Kidney (tissue), 22 donors: ENCODE measurements at places on chromosomes 2 and 18.

DNA sequence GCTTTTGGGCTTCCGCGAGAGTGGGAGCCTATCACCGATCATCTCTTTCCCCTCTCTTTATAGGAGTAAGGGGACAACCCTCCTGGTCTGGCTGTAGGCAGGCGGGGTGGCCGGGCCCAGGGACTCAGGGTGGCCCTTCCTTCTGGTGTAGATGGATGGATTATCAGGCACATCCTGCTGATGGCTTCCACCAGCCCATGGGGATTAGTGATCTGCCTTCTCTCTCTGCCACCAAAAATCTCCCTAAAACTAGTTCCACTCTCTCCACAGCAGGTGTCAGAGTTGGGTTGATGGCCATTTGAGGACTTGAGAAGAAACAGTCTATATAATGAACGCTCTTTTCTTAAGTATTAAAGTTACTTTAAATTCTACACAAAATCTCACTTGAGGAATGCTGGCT is 37.4 kb downstream of the NCK2 start:
- DNase-seq = no peak

DNA sequence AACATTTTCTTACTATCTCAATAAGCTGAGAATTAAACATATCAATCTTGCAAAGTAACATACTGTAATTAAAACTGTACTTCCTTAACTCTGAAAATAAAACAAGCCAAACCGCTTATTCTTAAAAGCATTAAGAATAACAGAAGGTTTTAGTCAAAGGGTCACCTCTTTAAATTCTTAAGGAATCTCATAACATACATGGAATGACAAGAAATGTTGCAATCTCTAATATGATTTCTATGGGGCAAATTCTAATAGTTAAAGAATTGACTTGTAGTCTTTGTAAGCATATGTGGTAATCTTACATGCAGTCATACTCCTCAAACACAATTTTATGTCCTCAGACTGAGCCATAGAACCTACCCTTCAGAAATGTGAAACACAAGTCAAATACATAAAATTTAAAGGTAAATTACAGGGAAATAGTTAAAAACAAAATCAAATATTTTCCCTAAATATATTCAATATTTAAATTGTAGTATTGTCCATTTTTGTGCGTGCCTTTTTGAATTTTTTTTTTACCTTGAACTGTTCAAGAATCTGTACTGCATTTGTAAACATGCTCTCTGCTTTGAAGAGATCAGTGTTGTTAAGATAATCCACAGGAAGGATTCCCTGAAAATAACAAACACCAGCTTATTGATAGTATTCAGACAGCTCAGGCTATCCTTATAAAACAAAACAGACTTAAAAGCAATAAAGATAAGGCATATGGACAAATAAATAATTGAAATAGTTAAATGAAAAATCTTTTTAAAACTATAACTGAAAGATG is 48.2 kb downstream of the PIGN start:
- no peak for DNase-seq

DNA sequence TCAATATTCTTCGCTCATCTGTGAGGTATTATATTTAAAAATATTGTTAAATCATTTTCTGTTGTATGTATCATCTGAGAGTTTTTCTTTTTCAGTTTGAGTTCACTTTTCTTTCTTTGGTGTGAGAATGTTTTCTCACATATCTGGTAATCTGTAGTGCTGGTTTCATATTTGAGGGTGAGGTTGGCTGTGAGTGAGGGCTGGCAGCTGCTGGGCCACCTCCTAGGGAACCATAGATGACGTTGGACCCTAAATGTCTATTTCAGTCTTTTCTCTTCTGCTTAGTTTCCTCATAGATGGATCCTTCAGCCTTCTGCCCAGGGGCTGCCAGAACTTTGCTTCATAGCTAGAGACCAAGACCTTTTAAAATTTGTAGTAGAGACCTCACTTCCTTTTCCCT is 33.5 kb downstream of the MGAT5 start:
- no peak for DNase-seq

DNA sequence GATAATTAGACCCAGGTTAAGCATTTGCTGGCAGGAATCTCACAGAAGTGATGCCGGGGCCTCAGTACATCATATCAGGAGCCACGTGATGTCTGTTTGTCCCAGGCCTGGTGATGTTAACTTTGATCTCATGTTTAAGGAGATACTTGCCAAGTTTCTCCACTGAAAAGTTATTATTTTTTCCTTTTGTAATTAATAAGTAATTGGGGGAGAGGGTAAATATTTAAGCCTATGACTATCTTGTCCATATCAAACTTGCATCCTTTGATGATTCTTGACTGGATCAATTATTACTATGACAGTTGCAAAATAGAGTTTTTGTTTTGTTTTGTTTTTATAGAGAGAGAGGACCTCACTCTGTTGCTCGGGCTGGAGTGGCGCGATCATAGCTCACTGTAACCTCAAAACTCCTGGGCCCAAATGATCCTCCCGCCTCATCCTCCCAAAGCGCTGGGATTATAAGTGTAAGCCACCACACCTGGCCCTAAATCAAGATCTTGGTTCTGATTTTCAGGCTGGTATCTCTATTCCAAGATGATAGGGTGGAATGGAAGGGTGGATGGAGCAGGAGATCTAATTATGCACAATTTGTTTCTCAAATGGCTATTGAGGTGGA is 46.4 kb downstream of the SLC4A1AP start:
- no peak for DNase-seq

- no peak for DNase-seq
Measured at GRCh38 chr2:53826030-53826410, 33.7 kb downstream of the GPR75 start.

DNA sequence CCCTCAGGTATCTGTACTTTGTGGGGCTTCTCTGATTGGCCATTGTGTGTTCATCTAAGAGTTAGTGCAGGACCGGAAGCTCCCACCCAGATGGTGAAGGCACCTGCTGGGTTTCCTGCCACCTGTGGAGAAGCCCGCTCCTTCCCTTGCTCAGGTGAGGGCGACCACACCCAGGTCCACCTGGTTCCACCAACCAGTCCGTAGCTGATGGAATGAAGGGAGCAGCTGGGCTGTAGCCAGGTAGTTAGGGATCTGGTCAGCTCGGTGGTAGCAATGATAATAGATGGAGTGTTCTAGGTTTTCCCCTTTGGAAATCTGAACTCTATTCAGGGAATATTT is 16.0 kb downstream of the SH3BP4 start:
- DNase-seq = no peak
